ENCODE measurements at places on chromosomes 16 and 17.

DNA sequence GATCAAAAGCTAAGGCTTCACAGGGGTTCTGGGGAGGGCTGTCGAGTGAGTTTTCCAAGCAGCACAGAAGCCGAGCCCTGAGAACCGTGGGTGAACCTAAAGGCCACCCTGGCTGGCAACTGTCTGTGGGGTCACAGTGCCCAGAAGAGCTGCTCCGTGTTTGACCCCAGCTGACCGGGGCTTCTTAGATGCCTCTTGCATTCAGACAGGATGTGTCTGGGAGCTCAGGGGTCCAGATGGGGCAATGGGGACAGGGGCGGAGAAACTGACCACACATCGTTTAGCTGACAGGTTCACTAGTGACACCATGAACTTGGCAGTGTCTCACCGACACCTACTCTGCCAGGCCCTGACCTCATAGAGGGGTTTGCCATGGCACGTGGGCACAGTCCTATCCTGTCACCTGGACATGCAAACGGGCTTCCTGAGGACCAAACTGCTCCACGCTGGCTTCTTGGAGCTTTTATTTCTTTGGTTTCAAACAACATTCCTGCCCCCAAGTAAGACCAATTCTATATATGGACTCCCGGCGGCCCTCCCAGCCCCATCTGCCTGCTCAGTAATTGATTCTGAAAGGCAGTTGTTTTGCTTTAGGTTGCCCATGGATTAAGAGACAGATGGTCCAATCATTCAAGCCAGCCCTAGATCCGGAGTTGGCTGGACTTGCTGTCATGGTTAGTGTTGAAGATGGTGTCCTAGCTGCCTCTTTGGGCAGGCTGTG, 22.2 kb downstream of the WSCD1 start:
- DNase-seq = peak; percentile 46

DNA sequence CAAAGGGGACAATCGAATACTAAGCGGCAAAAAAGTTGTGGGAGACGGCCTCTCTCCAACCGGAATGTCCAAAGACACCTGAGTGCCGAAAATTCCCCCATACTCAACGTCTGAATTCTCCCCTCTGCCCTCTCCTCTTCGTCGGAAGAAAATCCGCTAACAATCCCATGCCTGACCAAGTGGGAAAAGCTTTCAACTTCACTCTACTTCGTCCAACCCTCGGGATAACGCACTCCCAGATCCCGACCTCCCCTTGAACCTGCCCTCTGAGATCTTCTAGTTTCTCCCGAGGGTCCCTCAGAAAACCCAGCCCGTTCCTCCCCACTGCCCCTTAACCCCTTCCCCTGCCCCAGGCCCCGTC, 961 bp downstream of the AMFR start:
- no peak for DNase-seq

GRCh38 chr17:17025621-17026020, 16.6 kb upstream of the MPRIP start:
- peak; percentile 49 for DNase-seq

DNA sequence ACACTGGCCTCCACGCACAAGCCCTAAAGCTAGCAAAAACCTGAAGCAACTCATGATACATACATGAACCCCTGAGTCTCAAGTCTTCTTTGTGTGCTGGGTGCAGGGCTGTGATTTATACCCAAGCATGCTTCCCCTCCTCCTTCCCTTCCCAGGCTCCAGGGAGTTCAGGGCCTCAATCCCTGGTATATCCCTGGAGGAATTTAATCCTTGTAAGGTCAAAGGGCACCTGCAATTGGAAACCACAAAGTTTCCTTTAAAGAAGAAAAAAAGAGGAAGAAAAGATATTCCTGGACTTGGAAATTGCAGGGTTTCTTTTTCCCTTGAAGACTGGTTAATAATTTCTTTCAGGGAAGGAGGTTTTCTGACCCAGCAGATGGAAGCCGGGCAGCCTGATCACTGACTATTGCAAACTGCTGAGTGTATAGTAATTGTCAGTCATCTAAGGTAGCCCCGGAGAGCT, 182.3 kb downstream of the AATF start:
- DNase-seq = no peak

DNA sequence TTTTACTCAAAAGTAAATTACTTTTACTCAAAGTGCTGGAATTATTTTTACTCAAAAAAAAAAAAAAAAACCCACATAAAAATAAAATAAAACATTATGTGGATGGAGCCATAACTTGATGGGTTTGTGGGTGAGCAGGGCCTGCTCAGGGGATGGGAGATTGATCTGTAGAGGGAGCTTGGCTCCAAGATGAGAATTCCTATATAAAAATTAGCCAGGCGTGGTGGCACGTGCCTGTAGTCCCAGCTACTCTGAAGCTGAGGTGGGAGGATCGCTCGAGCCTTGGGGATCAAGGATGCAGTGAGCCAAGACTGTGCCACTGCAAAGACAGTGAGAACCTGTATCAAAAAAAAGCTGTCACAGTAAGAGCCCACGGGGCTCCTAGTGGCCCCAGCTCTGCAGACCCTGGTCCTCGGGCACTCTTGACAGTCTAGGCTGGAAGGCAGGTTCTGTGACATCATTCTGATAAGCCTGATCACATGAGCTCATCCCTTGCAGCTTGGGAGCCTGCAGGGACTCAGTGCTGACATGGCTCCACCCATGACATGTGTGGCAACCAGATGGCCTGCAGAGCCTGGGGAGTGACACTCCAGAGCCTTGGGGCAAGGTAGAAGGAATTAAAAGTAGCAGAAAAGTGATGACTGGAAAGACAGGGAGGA, 42.5 kb downstream of the ST3GAL2 start:
- no peak for DNase-seq

GRCh38 chr17:28412099-28412498, 6.1 kb upstream of the SLC46A1 start:
- no peak for DNase-seq

- DNase-seq = no peak
These were observed 275.0 kb upstream of the DYNLRB2 start for GRCh38 chr16:80265624-80266306.

DNA sequence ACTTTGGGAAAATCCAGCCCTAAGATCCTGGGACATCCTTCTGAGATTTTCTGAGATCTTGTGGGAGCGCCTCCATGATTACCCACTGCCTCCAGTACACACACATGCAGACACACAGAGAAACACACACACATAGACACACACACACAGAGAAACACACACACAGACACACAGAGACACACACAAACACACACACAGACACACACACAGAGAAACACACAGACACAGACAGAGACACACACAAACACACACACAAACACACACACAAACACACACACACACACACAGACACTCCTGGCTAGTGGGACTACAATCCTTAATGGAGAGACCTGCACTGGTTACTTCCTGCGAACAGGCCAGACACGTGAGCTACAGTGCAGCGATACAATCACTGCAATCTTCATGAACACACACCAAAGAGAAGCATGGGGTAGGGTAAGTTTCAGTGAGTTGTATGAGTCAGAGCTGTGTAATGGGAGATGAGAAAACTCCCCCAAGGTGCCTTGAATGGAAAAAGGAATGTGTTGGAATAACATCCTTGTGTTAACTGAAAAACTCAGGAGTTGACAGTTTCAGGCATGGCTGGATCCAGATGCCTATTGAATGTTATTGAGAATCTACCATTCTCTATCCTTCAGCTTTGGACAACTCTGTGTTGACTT, 79.5 kb downstream of the SLC6A2 start:
- DNase-seq = no peak
